ENCODE measurements at places on chromosomes 12 and 14.

DNA sequence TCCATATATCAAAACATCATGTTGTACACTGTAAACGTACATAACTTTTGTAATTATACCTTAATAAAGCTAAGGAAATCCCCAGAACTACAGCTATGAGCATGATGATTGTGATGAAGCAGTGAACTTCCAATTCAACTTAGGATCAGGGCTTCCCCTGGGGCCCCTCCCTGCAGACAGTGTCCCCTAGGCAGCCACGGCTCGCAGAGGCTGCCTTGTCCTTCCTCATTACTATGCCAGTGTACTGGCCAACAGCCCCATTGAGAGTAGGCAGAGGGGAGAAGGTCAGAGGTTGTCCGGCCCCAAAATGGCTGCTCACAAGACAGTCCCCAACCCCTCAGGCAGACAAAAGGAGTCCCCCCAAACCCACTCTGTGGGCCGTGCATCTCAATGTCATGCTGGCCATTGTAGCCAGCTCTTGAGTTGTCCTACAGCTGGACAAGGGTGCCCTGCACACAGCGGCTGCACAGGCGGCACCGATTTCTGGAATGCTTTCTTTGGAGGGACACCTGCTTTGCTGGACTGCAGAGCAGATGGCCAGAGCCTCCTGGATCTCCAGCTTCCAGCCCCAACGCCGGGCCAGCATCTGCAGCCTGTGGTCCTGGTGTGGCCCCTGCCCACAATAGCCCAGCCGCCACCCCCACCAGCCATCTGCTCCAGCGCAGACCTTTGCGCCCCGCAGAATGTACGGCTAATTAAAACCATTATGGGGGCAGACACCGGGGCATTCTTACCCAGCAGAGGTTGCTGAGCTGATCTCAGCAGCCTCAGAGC is 46.1 kb downstream of the NIN start:
- no peak for DNase-seq

GRCh38 chr12:111842556-111843396 is 748 bp downstream of the MAPKAPK5 start:
- no peak for DNase-seq

DNA sequence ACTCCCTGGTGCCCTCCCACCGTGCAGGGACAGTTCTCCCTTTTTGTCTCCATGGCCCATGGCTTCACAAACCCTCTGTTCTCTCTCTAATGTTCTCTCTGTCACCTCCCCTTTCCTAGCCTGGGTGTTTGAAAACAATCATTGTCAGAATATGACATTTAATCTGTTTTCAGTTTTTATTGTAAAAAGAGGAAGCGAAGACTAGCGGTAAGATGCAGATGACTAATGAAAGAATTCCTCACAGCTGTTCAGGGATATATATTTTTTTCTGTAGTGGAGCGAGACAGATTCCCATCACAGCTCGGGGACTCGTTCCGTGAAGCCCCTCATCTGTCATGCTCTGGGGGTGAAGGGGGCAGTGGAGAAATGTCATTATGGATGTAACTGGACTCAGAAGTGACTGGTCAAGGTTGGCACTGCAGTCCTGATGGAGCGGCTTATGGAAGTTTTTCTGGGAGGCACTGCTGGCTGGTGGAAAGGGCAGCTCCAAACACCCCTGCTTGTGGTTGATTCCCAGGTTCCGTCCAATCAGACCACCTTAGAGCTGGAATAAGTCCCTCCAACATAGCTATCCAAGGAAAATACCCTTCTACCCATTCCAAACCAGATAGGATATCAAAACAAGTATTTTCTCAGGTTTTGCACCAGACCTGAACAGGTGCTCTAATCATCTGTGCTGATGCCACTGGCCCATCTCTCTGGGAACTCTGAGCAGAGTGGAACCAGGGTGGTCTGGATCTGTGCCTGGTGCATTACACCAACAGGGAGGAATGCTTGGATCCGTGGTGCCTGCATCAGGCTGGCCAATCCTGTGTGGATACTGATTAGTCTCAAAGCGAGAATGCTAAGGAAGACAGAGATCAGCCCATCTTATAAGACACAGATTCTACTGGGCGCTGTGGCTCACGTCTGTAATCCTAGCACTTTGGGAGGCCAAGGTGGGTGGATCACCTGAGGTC is 84.7 kb downstream of the GPATCH2L start:
- no peak for DNase-seq

DNA sequence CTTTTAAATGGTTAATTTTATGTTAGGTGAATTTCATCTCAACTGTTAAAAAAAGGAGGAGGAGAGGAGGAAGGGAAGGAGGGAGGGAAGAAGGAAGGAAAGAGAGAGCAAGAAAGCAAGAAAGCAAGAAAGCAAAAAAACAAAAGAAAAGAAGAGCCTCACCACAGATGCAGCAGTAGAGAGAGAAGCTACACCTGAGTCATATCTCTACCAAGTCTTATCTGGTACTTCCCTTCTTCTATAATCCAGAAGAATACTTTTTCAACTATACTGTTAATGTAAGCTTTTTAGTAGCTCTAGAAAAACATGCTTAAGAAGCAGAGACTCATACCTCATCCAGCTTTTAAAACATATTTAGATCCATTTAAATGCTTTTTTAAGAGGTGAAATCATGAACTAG is 5.6 kb upstream of the IL26 start:
- DNase-seq = no peak

- no peak for DNase-seq
Measured at GRCh38 chr14:89551955-89552354, 134.9 kb upstream of the FOXN3 start.

- no peak for DNase-seq
Measured at GRCh38 chr12:70581208-70581607, 56.0 kb downstream of the PTPRB start.

GRCh38 chr12:50047693-50048250 is 9.6 kb upstream of the ASIC1 start:
- DNase-seq = no peak

DNA sequence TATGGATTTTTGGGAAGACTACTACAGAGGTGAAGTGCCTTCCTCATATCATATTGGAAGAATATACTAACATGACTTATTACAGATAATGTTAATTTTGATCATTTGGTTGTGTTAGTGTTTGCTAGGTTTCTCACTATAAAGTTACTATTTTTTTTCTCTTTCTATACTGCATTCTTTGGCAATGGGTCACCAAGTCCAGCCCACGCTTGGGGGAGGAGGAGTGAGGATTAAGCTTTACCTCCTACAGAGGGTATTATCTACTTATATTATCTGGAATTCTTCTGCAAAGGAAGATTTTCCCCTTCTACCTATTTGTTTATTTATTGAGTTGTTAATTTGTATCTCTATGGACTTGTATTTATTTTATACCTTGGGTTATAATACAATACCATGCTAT is 31.5 kb downstream of the SCN8A start:
- DNase-seq = no peak

DNA sequence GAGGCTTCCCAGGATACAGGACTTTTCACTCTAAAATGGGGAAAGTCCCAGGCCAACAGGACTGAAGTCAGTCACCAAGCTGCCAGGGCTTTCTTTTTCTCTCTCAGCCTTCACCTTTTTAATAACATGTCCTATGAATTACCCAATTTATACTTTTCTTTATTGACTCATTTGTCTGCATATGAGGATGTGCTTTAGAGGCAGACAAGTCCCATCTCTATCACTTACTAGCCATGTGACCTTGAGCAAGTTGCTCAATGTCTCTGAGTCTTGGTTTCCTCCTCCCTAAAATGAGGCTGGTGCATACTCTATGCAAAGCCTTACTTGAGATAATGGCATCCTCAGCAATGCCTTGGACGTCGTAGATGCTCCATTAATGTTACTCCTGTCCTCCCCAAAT is 98.1 kb upstream of the TMPO start:
- DNase-seq = no peak

- no peak for DNase-seq
Measured at GRCh38 chr12:122318607-122319605, 52.6 kb upstream of the VPS33A start.

- DNase-seq = no peak
Measured at GRCh38 chr12:131827961-131828534, at the start of gene MMP17. Gene MMP17, plus strand, starts transcription at chr12:131828393. Its CDS starts 102 bp downstream, at chr12:131828495.

- DNase-seq = peak; percentile 89
Measured at GRCh38 chr12:6778574-6779550, 6.5 kb downstream of the LAG3 start.

DNA sequence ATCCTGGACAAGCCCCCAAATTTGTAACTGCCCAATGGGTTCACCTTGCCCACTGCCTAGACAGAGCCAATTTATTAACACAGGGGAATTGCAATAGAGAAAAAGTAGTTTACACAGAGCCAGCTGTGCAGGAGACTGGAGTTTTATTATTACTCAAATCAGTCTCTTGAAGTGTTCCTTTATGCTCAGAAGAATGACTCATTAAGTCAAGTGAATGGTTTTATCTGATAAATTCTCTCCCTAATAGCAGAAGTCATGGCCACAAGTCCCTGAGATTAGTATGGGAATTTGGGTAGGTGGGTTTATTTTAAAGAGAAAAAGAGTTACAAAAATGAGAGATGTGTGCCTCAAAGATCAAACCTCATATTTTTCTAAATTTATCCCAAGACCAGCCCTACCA is 122.8 kb upstream of the NUDT4 start:
- no peak for DNase-seq

GRCh38 chr14:61417883-61418455 is 96.6 kb downstream of the PRKCH start:
- no peak for DNase-seq

DNA sequence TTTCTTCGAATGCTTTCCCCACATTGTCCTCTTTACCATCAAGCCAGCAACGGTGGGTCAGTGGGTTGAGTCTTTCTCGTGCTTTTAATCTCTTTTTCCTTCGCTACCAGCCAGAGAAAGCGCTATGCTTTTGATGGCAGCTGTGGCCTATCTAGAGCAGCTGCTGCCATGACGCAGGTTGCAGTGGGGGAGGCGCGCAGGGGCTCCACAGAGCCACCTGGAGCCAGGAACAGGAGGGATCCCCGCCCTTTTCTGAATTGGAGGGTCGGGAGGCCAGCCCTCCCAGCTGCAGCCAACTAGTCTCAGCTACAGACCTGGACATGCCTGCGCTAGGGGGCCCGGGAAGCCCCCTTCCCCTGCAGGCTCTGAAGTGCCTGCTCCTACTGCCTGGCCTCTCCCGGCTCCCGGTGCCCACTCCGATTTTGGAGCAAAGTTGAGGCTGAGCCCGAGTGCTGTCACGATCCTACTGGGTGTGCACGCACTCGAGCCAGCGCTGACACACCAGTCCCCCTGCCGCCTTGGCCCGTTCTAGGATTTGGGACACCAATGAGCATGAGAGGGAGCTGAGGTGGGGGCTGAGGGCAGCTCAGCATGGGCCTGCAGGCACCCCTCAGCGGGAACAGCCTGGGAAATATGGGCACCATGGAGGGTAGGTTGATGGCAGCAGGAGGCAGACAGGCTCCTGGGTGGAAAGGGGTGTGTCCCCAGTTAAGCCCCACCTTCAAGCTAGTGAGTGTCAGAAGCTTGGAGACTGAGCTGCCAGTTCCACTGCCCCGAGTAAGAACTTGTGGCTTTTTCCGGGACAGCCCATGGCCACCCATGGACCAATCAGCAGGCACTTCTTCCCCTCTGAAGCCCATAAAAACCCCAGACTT is 784.2 kb downstream of the SLC6A15 start:
- DNase-seq = no peak

GRCh38 chr12:95202691-95203486 is 14.4 kb downstream of the FGD6 start:
- no peak for DNase-seq

DNA sequence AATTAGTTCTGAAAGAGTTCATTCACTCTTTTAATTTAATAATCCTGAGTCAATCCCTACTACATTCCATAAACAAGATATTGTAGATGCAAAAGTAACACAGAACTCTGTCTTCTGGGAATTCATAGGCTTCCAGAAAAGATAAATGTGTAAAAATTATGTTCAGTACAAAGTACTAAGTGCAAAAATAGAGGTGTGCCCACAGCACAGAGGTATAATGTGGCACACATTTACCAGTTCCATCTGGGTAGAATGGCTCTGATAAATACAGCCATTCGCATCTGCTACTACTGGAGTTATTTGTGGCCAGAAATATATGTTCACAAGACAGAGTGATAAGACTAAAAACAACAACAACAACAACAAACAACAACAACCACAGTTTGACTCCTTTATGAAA is 111.6 kb upstream of the PTPRB start:
- no peak for DNase-seq

GRCh38 chr12:45388545-45388944 is 172.7 kb downstream of the ANO6 start:
- DNase-seq = peak; percentile 19

- no peak for DNase-seq
Measured at GRCh38 chr12:52254965-52255751, 19.3 kb upstream of the KRT86 start.

DNA sequence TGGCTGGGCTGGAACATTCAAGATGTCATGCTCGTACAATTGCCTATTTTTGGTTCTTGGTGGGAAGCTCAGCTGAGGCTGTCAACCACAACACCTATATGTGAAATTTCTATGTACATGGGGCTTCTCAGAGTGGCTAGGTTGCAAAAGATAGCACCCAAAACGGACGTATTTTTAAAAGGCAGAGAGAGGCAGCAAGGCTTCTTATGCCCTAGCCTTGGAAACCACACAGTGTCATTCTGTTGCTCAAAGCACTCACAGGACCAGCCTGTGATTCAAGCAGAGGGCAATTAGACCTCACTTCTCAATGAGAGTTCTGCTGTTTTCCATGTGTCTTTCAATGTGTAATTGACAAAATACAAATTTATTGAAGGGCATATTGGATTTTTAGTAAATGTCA is 134.0 kb downstream of the GXYLT1 start:
- DNase-seq = no peak

DNA sequence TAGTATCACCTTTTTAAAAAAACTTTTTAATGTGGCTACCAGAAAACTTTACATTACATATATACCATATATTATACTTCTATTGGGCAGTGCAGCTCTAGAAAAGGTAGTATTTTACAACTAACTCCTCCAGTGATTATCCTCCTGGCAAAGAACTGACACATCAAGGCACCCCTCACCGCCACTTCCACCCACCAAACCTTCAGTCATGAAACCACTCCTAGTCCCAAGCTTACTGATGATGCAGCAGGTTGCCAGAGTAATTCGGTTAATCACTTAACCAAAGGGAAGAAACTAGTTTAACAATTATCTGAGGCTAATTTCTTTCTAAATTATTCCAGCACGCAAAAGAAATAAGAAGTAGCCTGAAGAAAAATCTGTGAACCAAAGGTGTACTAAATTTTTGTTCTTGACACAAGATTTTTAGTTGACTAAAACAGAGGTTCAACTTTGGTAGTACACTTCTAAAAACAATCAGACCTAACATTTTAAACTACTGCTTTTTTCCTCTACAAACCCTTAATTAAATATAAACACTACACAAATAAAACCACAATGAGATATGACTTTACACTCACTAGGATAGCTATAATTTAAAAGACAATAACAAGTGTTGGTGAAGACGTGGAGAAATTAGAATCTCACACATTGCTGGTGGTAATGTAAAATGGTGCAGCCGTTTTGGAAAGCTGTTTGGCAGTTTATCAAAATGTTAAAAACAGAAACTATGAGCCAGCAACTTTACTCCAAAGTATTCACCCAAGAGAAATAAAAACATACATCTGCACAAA is 16.7 kb downstream of the SPPL3 start:
- DNase-seq = no peak

GRCh38 chr14:89650077-89650978 is 233.3 kb upstream of the FOXN3 start:
- no peak for DNase-seq
